A549 treated with RU486 at 1 μM for 4 hours (cell line): ENCODE measurements at places on chromosomes 16 and 17. TPM values are rescaled to one million over a fixed set of nuclear protein-coding genes. Genes with fewer than 3 reads are reported as not detected.

GSDMA gene
- not detected in 5 replicates for total RNA-seq

NME3 gene
- 30.6 to 59.4 TPM (median 55.1 TPM) in 5 replicates for total RNA-seq

SCNN1B gene
- 0.05 to 0.26 TPM (median 0.18 TPM) in 4 of 5 replicates, not detected in the other for total RNA-seq

BAIAP3 gene
- 0.90 to 1.2 TPM (median 0.99 TPM) in 5 replicates for total RNA-seq

ANKS4B gene
- 0.07 to 0.16 TPM (median 0.09 TPM) in 5 replicates for total RNA-seq
